Breast epithelium (tissue), 4 donors: ENCODE measurements at places on chromosomes 4 and X. TPM values are rescaled to one million over a fixed set of nuclear protein-coding genes. Genes with fewer than 3 reads are reported as not detected.

ERCC6L gene
- 0.15 TPM for total RNA-seq

GRCh38 chrX:115652221-115652620 lies 91.2 kb downstream of the PLS3 start:
- no peak for DNase-seq

GATA1 gene
- total RNA-seq = not detected

CYSLTR1 gene
- total RNA-seq = 2.8 TPM

DNA sequence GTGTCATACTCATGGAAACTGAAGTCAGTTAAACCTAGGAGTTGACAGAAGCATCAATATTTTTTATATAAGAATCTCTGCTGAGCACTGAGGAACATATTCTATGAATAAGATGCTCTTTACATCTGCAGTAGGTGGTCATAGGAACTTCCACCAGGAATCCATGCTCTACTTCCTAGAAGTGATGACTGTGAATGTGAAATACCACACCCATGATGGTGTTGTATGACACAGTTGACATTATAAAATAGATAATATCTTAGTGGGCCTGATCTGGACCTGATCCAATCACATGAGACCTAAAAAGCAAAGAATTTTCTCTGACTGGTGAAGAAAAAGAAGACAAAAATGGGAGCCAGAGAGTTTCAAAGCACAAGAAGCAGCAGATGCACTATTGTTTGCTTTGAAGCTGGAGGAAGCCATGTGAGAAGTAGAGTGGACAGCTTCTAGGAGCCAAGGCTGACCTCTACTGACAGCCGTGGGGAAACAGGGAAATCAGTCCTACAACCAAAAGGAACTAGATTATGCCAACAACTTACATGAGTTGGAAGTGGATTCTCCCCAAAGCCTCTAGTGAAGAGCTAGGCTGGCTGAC lies 68.6 kb upstream of the HS3ST1 start:
- DNase-seq = no peak

PRAF2 gene
- total RNA-seq = 5.9 TPM

DNA sequence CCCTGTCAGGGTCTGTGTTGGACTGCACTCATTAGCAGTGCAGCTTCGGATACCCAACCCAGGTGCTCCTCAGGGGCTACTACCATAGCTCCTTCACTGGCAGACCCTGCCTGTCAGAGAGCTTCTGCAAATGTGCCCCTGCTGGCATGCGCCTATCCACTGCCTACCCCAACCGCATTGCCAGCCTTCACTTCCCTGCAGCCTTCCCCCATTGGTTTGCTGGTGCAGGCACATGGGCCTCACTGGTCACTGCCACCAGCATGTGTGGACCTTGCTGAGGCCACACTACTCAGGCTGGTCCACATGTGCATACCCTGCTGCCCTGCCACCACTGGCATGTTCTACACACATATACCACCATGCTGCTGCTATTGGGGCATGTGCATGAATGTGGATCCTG lies 72.5 kb upstream of the MAGEH1 start:
- DNase-seq = no peak

GRCh38 chr4:87075876-87076275 lies 141.1 kb downstream of the AFF1 start:
- no peak for DNase-seq
